Smooth muscle cell of trachea (primary cell): ENCODE measurements at places on chromosomes 7 and 10. TPM values are rescaled to one million over a fixed set of nuclear protein-coding genes. Genes with fewer than 3 reads are reported as not detected.

The RAB11FIP2 gene
- 18.0 and 20.5 TPM in 2 replicates for total RNA-seq

The OR13A1 gene
- not detected in 2 replicates for total RNA-seq

The TFR2 gene
- 0.33 TPM in 1 of 2 replicates, not detected in the other for total RNA-seq

The OR2A7 gene
- total RNA-seq, result 0.29 and 0.33 TPM in 2 replicates

The ACSL5 gene
- 1.3 and 5.0 TPM in 2 replicates for total RNA-seq

The C10orf143 gene
- total RNA-seq, result 0.87 and 1.2 TPM in 2 replicates

The FBXL13 gene
- total RNA-seq, result 0.99 and 1.5 TPM in 2 replicates

The DYNC1I1 gene
- 0.66 and 1.9 TPM in 2 replicates for total RNA-seq
